ENCODE measurements at places on chromosomes 3 and 15. TPM values are rescaled to one million over a fixed set of nuclear protein-coding genes. Genes with fewer than 3 reads are reported as not detected.
A peak's percentile ranks its signal among the peaks of the same experiment; 100 is the strongest.

- no peak for DNase-seq
Observed at GRCh38 chr3:31550452-31551251, 17.9 kb downstream of the STT3B start.

GOLGA8J gene
- not detected for polyA plus RNA-seq

ZNF620 gene
- polyA plus RNA-seq: 2.1 TPM

CD80 gene
- 0.08 TPM for polyA plus RNA-seq

DNA sequence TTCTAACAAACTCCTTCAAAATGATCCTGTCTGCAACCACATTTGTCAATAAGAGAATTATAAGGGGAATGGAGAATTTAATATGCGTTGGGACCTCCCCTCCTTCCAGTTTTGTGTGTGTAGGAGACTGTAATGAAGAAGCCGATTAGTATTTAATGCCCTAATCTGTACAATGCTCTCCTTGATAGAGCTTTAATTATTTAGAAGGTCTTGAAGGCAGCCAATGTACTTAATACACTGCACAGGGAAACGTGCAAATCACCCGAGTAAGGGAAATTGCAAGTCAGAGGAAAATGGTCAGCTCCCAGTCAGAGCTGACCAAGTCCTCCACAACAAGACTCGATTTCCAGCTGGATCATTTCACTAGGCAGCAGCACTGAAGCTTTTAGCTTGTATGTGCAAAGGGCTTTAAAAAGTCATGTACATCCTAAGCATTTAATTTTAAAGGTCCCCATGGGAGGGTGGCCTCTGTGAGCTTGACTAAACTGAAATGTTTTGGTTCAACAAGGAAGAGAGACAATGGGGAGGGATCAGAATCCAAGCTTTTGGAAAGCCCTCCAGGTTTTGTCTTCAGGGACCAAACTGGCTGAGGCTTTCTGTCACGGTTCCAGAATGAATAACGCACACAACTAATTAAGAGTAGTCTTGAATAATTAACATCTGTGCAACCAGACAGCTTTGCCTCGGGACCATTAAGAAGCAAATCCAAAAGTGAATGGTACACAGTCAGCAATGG is 159.8 kb upstream of the MITF start:
- DNase-seq: peak; percentile 23

Data from urinary bladder (tissue), 4 donors.